ENCODE measurements at places on chromosomes 3 and 15.

GRCh38 chr15:78000091-78000926 is 77.2 kb downstream of the TBC1D2B start:
- DNase-seq: peak; percentile 35

- DNase-seq: no peak
Measured at GRCh38 chr3:183984127-183984740, 33.5 kb downstream of the ABCC5 start.

- no peak for DNase-seq
Measured at GRCh38 chr15:22978691-22979237, 1.4 kb downstream of the CYFIP1 start.

- no peak for DNase-seq
Measured at GRCh38 chr3:78112291-78113010, 1072.6 kb downstream of the ROBO2 start.

- DNase-seq: no peak
Measured at GRCh38 chr15:90837094-90837493, 31.3 kb upstream of the FURIN start.

- DNase-seq: no peak
Measured at GRCh38 chr3:194455481-194455880, 31.3 kb downstream of the ATP13A3 start.

DNA sequence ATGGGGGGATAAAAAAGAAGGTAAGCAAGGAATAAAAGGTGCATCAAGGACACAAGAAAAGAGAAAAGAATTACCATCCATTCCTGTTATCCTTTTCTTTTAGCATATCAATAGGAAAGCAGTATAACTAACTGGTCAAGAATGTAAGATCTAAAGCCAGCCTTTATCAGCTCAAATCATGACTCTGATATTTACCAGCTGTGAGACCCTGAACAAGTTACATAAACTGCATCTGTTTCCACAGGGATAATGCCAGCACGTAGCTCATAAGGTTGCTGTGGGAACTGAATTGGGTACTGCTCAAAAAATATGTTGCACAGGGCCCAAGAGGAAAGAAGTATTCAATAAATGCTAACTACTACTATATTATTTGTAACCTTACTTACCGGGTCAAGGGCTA is 1092.2 kb upstream of the CFAP20DC start:
- DNase-seq: no peak

- peak; percentile 72 for DNase-seq
Measured at GRCh38 chr3:135895106-135895733, 70.3 kb upstream of the PPP2R3A start.

GRCh38 chr15:71207141-71207540 is 91.9 kb downstream of the THSD4 start:
- DNase-seq: no peak

- DNase-seq: no peak
Measured at GRCh38 chr3:52493232-52494017, 1.7 kb upstream of the STAB1 start.

GRCh38 chr15:74259292-74259648 is 23.1 kb downstream of the CCDC33 start:
- peak; percentile 91 for DNase-seq

GRCh38 chr15:31136016-31136415 is 34.5 kb upstream of the TRPM1 start:
- DNase-seq: no peak

DNA sequence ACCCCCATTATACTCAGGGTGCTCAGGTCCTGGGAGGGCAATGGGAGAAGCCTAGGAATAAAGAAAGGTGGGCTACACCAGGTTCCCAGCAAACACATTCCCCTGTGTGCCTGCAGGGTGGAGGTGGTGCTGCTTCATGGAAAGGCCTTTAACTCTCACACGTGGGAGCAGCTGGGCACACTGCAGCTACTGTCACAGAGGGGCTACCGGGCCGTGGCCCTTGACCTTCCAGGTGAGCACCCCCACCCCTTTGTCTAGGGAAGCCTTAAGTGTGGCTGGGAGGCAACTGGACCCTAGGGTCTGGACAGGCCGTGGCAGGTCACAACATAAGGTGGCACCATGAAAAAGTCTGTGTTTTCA is 3.3 kb downstream of the ABHD14A start:
- DNase-seq: no peak

DNA sequence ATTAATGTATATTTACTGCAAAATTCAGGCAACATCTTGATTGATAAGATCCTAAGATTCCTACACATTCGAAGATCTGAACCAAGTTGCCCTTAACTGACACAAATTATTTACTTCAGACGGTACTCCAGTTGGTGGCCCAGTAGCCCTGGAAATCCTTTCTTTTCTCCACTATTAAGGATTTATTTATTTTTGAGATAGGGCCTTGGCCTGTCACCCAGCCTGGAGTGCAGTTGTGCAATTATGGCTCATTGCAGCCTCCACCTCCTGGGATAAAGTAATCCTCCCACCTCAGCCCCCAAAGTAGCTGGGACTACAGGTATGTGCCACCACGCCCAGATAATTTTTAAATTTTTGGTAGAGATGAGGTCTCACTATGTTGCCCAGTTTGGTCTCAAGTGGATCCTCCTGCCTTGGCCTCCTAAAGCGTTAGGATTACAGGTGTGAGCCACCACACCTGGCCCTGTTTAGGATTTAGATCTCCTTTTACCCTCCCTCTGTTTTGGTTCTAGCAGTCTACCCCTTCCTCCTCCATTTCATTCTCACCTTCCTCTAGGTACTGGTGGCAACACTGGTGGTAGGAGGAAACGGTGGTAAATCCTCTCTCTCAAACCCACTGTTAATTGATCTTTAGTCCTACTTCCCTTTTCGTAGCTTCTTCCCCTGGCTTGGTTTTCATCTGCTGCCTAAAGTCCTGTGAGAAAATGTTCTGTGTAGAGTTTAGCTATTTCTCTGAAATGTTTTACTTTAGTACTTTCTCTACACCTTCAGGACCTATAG is 12.7 kb upstream of the ZNF609 start:
- no peak for DNase-seq

GRCh38 chr3:26636096-26636727 is 13.6 kb downstream of the LRRC3B start:
- no peak for DNase-seq

GRCh38 chr3:157518881-157519280 is 15.7 kb upstream of the VEPH1 start:
- no peak for DNase-seq

DNA sequence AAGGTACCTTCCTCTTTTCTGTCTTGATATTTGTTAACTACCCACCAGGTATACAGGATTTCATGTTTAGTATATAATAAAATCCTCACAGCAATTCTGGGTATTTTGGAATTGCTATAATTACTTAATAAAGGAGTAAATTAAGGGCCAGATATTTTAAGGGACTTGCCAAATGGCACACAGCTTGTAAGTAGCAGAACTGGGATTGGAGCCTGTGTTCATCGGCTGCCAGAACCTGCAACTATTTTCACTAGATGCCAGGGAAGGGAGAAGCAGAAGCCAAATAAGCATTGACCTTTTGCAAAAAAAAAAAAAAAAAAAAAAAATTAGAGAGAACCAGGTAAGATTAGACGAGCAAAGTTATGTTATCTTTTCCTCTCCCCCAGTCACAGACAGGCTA is 683.3 kb upstream of the CADM2 start:
- DNase-seq: no peak

DNA sequence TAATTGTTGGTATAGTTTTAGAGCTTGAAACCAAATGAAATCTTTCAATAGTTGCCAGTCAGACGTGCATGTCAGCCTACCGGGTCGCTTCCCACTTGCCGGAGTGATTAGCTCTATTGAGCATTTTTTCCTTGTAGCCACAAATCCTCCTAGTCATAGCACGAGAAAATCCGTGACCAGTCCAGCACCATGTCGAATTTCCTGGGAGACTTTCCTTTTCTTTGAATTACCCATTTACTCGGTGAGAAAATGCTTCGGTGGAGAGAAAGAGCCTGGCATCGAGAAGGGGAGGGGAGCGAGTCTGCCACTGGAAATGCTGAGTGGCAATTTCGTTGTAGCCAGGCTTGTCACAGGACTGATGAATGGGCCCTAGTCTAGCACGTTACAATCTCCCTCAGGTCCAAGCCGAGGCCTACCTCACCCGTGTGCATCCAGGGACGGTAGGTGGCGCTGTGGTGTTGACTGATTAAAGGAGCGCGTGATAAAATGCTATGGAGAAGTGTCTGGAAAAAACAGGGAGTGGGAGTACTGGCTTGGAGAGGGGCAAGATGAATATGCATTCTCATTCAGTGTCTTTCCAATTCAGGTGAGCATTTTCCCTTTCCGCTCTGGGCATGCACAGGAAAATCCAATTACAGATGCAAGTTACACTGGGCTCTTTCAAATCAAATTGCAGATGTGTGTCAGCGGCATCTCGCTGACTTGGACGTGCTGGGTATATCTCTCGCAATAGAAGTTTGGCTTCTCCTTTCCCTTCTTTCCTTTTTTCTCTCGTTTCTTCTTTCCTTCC is 238.8 kb downstream of the EDEM1 start:
- peak; percentile 47 for DNase-seq

DNA sequence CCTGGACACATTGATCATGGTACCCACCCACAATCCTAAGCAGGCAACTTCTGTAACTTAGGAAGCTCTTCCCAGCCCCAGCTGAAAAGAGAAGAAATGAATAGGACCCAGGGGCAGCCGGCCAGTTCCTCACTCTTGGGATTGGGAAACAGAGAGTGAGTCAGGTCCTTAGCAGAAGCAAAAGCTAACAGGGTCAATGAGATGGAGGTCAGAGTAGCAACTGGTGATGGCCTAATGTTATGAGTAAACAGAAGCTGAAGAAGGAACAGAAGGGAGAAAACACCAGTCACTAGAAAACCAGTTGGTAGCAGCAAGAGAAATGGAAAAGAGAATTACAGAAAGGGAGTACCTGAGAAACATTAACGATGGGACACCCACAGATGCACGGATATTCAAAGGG is 20.0 kb downstream of the RIOX2 start:
- no peak for DNase-seq

DNA sequence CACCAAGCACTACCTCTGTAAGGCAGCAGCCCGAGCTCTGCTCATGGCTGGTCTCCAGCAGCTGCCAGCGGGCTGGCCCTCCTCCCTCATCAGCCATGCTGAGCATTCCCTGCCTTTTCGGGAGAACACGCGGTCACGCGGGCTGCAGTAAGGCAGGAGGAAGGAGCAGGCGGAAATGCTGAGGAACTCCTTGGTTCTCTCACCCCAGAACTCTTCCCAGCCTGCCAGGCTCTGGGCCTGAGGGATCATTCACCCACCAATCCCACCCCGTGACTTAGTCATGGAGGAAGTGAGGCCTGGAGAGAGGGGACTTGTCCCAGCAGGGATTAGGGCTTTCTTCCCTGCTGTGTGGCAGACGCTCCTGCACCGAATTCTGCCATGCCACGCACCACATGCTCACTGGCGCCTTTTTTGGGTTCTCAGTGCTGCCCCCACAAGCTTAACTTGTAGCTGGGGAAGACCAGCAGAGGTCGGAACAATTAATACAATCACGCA is 42.9 kb upstream of the RPL32 start:
- DNase-seq: no peak

DNA sequence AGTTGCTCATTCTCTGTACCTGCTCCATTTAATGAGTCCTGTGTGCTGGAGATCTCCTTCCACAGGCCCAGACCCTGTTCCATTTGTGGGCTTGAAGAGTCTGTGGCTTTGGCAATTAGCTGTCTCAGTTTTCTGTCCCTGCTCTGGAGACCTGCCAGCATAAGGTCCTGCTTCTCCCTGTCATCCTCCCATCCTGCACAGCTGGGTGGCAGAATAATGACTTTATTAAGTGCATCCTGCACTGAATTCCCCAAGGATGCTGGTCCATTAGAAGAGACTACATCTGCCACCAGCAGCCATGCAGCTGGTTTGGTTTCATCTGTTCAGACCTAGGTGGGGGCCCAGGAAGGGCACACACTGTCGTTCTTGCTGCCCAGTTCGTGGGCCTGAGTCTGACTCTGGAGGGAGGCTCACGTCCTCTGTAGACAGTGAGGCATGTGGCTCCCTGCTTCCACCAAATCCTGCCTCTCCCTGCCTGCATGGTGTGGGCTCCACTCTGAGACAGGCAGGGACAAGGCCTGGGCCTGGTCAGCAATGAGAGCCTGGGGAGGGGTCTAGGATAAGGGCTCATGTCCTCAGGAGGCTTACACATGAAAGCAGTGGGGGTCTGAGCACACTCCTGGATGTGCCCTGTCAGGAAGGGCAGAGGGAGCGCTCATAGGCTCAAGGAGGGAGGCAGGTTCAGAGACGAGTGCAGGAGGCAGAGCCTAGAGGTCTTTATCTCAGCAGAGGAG is 78.4 kb upstream of the PRR23E start:
- no peak for DNase-seq

DNA sequence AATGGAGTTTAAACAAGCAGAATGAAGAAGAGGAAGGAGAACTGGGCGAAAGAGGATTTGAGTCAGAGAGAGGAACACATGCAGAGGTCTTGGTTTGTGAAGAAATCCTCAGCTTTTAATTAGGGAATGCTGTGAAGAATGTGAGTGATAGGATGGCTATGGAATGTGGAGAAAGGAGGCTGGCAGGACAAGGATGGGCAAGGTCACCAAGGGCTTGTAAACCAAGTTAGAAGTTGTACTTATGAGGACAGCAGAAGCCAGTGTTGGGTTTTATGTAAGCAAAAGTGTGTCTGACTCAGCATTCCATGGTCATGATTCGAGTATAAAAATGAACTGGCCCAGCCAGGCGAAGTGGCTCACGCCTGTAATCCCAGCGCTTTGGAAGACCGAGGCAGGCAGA is 60.0 kb upstream of the IL12A start:
- no peak for DNase-seq

- no peak for DNase-seq
Measured at GRCh38 chr15:35858707-35859106, 312.7 kb upstream of the DPH6 start.

- no peak for DNase-seq
Measured at GRCh38 chr3:56725175-56725574, 42.1 kb upstream of the TASOR start.

- DNase-seq: no peak
Measured at GRCh38 chr3:139310474-139310933, 33.3 kb upstream of the MRPS22 start.

DNA sequence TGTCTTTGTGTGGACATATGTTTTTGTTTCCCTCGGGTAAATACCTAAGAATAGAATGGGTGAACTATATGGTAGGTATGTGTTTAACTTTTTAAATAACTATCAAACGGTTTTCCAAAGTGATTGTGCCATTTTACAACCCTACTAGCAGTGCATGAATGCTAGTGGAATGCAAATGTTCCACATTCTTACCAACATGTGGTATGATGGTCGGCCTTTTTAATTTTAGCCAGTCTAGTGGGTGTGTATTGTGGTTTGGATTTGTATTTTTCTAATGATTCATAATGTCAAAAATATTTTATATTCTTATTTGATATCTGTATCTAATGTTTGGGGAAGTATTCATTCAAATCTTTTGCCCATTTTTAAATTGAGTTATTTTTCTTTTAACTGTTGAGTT is 68.2 kb upstream of the SMAD3 start:
- no peak for DNase-seq

- no peak for DNase-seq
Measured at GRCh38 chr3:102410616-102411015, 24.2 kb upstream of the ZPLD1 start.

GRCh38 chr3:28335246-28335645 is 13.3 kb upstream of the ZCWPW2 start:
- DNase-seq: no peak

- DNase-seq: no peak
Measured at GRCh38 chr3:108133858-108134554, 43.2 kb upstream of the CD47 start.

GRCh38 chr3:188720215-188720614 is 451.6 kb upstream of the TPRG1 start:
- peak; percentile 44 for DNase-seq
